ENCODE measurements at places on chromosomes 5 and 9.

- DNase-seq, result no peak
Measured at GRCh38 chr9:95504053-95504963, 12.5 kb downstream of the PTCH1 start.

- DNase-seq, result no peak
Measured at GRCh38 chr5:58381566-58381965, 78.3 kb downstream of the PLK2 start.

GRCh38 chr5:69231851-69232250 is 2.8 kb upstream of the CDK7 start:
- no peak for DNase-seq

DNA sequence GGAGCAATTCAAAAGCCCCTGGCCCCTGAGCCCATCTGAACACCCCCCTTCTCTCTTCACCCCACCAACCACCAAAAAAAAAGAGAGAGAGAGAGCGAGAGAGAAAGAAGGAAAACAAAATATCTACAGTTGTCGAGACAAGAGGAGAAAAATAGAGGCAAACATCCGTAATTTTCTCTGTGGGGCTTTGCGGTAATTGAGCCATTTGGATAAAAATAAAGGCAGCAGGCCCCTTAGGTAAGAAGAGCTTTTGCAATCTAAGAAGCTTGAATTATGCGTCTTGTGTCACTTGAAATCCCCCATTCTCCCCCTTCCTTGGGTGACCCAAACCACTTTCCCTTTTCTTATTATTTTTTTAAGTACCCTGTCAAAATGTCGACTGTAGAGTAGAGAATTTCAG is 35.5 kb upstream of the FUBP3 start:
- no peak for DNase-seq

GRCh38 chr5:55509796-55510522 is 24.8 kb downstream of the PLPP1 start:
- DNase-seq, result no peak

GRCh38 chr5:1390861-1391600 is 46.1 kb upstream of the CLPTM1L start:
- DNase-seq, result no peak

DNA sequence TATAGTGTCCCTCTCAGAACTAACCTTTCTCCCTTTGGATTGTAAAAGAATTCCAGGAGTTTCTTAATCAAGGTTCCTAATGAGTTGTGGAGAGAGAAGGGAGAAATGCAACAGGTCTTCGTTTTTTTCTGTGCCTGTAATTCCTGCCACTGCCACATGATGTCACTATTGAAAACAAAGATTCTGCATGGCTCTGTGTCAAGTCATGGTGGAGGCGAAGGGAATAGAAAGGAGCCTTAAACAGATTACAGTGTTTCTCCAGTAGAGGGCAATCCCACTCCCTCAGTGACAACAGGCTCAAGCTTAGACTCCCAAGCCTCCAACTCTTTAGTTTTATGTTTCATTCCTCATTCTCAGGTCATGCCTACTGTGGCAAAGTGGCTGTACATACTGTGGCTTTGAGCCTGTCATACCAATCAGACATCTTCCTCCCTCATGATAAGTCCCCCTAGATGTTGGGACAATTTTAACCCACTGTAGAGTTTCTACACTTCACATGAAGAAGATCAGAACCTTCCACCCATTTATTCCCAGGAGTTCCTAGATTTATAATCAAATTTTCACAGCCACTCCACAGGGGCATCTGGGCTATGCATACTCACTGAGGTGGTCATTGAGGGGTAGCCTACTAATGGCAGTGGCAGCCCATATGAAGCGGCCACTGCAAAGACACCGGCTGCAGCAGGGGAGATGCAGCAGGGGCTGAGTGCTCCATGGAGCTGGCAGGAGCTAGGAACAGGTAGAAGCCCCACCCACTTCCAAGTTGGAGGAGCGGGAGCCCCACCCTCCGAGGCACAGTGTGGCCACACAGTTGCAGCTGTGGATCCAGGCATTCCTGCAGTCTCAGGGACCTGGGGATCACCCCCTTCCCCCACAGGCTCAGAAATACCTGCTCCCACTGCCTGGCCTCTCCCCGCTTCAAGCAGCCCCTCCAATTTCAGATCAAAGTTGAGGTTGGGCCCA is 97.4 kb upstream of the TRIM32 start:
- peak; percentile 56 for DNase-seq

- DNase-seq, result no peak
Measured at GRCh38 chr5:124553911-124554310, 192.5 kb downstream of the ZNF608 start.

GRCh38 chr5:146944764-146945616 is 66.4 kb upstream of the PPP2R2B start:
- no peak for DNase-seq

- no peak for DNase-seq
Measured at GRCh38 chr9:83340451-83340850, 197.8 kb downstream of the FRMD3 start.

GRCh38 chr5:133831491-133832224 is 136.8 kb downstream of the C5orf15 start:
- DNase-seq, result no peak

GRCh38 chr5:160188141-160189015 is 40.9 kb upstream of the FABP6 start:
- DNase-seq, result no peak

DNA sequence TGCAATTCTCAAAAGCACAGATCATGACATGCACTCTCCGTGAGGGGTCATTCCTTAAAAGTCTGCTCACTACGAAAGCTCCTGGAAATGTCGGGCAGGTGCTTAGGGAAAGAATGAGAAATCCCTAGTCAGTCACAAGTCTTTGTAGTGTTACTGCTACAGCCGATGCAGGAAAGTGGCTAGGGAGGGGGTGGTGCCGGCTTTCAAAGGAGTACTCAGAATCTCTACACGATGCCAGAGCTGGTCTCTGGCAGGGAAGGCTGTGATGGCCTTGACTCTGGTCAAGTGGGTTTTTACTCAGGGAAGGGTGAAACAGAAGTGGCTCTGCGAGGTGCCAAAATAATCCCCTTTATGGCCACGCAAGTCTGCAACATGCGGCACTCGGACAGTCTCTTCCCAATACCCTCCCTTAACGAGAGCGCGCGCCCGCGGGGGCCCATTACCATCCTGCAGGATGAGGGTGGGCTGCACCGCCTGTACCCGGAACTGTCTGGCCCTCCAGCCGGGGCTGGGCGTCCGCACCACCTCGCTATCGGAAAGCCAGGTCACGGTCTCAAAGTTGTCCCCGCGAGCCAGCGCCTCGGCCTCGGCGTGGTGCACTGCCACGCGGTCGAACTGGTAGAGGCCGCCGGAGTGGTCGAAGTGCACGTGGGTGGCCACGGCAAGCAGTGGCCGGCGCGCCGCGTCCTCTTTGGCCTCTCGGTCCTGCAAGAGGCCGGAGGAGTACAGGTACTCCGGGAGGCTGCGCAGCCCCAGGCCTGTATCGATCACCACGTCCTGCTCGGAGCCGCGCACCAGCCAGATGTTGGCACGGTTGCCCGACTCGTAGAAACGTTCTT is 956 bp downstream of the MBLAC2 start:
- DNase-seq, result peak; percentile 5

DNA sequence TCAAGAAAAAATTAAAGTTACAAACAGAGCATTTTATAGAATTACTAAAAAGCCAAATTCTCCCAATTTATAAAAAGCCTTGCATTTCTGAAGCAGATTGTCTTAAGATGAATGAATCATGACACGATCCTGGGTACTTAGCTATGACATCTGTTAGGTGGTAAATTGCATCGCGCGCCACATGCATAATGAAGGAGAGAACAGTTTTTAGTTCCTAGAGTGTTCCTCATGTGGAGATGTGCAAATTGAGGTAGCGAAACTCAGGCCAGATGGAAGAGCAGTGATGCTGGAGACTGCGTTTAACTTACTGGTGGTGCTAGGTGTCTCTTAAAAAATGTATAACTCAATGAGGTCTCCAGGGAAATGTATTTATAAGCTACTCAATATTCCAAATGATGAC is 516.1 kb downstream of the EFNA5 start:
- no peak for DNase-seq

GRCh38 chr5:6448141-6448491 is 543 bp upstream of the UBE2QL1 start:
- DNase-seq, result no peak

GRCh38 chr9:89470224-89470839 is 27.6 kb downstream of the SEMA4D start:
- no peak for DNase-seq

DNA sequence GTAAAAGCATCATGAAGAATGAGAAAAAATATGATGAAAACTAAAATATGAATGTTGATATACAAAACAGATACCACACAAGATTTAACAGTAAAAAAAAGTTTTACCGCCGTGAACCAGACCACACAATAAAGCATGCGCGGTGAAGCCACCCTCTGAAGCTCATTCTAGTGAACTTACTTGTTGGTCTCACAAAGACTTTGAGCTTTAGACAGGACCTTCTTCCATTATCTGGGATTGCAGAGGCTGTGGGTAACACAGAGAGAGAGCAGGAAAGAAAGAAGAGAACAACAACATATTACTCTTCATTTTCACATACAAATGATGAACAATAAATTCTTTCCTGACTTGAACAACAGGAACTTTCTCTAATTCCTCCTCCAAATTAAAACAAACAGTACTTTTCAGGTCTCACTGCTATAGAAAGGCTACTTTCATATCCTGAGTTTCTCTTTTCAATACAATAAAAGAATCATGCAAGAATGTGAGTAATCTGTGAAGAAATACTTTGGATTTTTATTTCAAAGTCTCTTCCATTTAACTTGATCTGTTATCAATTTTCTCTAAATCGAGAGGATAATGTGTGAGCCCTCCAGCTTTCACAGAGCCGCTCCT is 283.1 kb downstream of the EFNA5 start:
- no peak for DNase-seq

GRCh38 chr5:43565043-43565442 is 8.2 kb upstream of the PAIP1 start:
- no peak for DNase-seq

GRCh38 chr5:90834711-90835110 is 276.1 kb downstream of the ADGRV1 start:
- no peak for DNase-seq

DNA sequence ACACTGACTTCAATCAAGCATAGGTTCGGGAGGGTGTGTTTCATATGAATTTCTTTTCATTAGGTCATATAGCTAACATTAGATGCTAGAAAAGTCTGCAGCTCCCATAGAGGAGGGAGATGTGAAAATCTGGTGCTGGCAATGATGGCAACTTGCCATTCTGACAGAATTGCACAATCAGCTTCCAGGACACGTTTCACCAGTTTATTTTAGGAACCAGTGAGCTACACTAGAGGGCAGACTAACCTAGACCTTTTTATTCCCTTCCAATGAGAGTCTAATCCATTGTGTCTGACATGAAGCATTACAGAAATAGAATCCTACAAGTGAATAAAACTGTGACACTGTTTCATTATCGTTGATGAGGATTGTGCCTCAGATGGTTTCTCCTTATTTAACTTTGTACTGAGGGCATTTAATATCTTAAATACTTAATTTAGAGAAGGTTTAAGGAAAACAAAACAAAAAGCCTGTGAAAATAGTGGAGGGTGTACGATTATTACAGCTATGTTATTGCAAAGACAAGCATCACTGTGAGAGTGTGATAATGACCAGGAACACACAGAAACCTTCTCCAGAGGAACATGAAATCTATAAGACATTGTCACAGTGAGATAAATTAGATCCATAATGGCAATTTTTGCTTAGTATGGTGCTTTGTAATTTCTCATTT is 363.3 kb upstream of the RPS23 start:
- no peak for DNase-seq

DNA sequence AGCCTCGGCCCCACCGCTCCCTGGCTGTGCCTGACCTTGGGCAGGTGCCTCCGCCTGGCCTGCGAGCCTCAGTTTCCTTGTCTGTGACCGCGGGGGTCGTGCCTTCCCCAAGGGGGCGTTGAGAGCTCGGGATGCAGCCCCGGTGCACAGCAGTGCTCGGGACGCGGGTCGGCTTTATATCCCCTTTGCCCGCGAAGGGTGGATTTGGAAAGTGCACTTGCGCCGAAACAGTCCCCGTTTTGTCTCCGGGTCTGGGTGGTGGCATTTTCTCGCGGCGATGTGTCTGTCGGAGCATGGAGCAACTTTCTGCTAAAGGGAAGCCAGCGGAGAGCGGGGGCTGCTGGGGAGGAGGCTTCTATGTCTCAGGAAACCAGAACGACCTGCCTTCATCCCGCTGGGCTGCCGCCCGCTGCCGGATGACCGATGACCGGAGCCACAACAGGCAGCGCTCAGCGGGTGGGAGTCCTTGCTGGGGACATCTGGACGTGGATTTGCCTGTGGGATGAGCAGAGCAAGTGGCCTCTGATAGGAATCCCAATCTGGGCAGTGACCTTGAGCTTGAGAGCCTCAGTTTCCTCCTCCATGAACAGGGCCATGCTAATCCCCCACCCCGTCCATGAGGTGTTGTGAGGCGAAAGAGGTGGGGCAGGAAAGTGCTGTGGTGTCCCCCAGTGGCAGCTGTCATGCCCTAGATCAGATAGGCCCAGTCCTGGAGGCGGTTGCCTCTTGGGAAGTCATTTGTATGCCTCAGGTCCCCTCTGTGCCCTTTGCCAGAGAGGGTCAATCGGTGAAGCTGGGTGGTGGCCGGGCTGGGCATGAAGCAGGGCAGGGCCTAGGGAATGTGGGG is 651 bp downstream of the HRH2 start:
- DNase-seq, result no peak

DNA sequence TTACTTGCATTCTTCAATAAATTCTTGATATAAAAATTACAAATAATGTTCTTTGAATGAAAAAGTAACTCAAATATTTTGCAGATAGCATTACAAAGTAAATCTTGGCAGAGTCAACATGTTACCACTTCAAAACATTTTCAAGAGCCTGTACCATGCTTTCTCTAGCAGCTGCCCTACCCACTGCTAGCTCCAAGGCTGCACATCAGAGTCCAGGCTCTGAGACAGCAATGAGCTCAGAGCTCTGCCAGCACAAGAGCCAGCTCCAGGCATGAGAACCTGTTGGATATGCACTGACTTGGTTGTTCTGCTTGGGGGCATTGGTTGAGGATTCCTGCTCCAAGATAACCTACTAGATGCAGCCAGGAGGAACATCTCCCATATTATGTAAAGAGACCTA is 211.3 kb upstream of the HAPLN1 start:
- no peak for DNase-seq

DNA sequence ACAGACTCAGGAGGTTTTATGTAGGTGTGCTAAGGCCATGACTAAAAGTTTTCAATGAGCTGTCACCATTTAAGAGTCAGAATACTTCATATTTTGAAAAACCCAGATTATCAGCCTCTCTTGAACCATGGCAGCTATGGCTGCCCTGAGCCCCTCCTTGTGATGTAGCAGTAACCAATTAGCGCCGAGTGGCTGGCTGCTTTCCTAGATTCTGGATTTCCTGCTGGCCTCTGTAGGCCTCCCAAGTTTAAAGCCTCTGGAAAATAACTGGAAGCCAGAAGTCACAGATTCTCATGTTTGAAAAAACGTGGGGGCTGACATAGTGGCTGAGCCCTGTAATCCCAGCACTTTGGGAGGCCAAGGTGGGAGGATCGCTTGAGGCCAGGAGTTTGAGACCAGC is 25.5 kb downstream of the DAB2IP start:
- DNase-seq, result no peak

GRCh38 chr5:148163345-148163744 is 5.0 kb upstream of the SPINK14 start:
- DNase-seq, result no peak

GRCh38 chr5:81247441-81247972 is 14.4 kb downstream of the CKMT2 start:
- DNase-seq, result no peak

GRCh38 chr5:39555788-39556187 is 131.0 kb upstream of the DAB2 start:
- no peak for DNase-seq

All from hematopoietic multipotent progenitor cell treated with erythropoietin and hydrocortisone succinate and interleukin-3 and kit ligand, for 15 days (in vitro differentiated cells).